ENCODE measurements at places on chromosomes 6 and 20.

DNA sequence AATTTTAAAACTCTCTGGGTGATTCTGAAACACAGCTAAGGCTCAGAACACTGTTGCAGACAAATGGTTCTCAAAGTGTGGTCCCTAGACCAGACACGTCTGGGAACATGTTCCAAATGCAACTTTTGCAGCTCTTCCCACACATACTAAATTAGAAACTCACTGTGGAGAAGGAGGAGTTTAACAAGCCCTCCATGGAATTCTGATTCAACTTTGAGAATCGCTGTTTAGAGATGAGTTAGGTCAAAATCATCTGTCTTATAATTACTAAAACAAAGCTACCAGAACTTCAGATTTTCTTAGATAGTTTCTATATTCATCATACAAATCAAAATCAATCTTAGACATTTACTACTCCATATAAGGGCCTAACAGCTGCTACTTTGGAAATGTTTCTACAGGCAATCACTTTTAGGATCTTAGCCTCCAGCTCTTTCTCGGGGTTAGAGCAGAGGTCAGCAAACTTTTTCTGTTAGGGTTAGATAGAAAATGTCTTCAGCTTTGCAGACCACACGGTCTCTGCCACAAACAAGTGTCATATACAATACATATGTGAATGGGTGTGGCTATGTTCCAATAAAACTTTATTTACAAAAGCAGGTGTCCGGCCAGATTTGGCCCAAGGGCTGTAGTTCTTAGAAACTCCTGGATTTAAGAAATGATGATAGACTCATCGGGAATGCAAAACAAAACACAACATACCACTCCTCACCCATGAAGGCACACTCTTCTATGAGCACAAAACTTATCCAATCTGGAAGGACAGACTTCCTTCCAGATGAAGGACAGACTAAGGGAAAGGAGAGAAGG is 50.0 kb upstream of the ARHGAP18 start:
- no peak for DNase-seq

GRCh38 chr20:21101453-21101931 is 4.7 kb downstream of the LINC00237 start:
- DNase-seq, result peak; percentile 29

GRCh38 chr20:36796875-36797274 is 23.3 kb upstream of the DSN1 start:
- no peak for DNase-seq

DNA sequence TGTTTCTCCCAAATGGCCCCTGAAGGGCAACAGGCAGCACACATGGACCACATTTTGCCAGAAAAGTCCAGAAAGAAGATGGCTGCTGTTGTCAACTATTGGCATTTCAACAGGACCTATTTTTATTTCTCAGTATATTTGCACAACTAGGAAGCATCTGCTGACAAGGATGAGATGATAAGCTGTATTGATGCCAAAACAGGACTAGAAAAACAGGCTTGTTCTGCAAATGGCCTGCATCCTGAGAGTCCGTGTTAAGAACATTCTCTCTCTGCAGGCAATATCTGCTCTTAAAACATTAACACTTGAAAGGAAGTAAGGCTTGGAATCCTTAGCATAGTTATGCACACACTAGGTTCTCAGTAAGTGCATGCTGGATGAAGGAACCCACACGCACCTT is 283.7 kb downstream of the ESR1 start:
- peak; percentile 41 for DNase-seq

- no peak for DNase-seq
These were observed 26.1 kb downstream of the C6orf52 start for GRCh38 chr6:10668126-10668917.

- peak; percentile 78 for DNase-seq
These were observed 265.0 kb downstream of the ADGRG6 start for GRCh38 chr6:142566628-142567396.

DNA sequence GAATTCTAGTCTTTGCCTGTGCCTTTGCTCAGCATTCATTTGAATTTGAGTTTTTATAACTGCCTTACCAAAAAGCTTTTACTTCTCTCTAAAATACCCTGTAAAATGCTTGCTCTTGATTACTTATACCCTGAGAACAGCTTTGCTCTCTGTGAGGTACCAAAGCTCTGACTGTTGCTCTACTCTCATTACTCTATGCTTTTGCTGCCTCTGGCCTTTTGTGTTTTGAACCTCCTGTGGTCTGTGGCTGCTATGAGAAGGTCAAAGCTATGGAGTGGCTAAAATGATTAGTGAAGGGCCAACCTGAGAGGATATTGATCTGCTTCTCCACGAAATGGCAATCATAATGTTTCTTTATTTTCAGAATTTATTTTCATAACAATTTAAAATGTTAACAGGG is 375.6 kb upstream of the IMPG1 start:
- DNase-seq, result no peak

DNA sequence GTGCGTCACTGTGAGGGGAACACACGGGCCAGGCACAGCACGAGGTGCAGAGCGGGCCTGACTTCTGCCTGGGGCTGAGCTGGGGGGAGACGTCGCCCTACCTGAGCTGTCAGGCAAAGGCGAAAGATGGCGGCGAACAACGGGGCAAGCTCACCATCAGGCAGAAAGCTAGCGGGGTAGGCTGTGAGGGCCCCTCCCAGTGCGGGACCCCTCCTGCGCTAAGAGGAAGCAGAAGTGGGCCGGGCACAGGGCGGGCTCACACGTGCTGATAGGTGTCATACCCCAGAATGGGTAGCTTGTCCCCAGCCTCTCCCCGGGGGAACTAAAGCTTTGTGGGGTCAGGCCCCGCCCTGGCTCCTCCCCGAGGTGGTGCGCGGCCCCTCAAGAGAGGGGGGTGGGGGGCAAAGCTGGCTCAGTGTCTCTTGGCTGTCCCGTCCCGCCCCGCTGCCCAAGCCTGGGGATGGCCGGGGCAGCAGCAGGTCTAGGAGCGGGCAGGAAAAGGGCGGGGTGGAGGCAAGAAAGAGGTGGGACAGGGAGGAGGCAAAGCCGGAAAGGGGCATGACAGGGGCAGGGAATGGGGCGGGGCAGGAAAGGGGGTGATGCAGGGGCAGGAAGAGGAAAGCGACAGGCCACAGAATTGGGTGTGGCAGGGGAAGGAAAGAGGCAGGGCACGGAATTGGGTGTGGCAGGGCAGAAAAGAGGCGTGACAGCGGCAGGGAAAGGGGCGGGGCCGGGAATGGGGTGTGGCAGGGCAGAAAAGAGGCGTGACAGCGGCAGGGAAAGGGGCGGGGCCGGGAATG is 14.7 kb downstream of the UCKL1 start:
- DNase-seq, result no peak

GRCh38 chr6:145042559-145042958 is 692.8 kb downstream of the EPM2A start:
- DNase-seq, result no peak

GRCh38 chr6:54266400-54266923 is 41.8 kb upstream of the TINAG start:
- DNase-seq, result no peak

DNA sequence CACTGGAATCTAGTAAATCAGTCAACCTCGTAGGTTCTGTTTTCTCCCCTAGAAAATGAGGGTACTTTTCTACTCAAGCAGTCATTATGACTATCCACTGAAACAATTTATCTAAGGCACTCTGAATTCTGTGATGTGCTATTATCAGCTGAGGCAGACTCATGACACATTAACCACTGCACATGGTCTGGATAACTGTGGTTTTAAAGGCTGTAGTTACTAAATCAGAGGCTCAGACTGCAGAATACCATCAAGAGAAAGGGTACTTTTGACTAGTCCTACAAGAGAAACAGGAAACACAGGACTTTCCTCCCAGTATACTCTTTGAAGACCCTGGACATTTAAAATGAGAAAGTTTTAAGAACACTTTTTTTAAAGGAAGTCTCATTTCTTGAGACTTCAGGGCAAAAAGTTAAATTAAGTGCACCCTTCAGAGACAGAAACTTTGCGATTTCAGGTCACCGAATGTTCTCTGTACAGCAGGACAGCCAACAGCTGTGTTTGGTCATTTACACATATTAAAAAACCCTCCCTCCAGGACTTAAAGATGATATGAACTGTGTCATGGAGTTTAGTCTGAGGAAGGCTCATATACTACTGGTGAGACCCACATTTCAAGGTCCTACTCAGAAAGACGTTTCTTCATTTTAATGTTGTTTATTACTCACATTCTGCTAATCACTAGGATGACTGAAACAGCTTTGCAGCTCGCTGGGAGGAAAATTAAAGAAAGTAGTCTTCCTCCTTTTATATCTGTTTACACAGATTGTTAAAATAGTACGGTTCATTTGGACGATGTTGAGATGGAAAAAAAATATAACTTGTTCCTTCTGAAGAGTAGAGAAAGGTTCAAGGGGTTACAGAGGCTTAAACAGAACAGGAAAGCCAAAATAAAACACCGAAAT is 19.9 kb downstream of the ATXN1 start:
- DNase-seq, result peak; percentile 88

DNA sequence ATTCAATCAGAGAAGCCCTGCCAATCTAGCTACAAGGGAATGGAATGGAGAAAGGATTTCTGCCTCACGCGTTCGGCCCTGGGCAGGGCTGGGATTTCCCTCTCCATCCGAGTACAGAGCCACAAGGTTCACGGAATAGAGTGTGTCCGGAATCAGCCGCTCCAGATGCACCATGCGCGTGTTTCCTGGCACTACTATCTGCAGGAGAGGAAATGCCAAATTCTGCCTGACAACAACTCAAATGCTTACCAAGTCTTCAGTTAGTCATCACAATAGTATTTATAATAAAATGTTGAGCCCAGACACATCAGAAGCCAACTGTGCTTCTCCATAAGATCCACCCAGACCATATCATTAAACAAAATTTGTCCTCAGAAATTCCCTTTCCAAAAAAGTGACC is 75.1 kb downstream of the COL12A1 start:
- DNase-seq, result peak; percentile 33

DNA sequence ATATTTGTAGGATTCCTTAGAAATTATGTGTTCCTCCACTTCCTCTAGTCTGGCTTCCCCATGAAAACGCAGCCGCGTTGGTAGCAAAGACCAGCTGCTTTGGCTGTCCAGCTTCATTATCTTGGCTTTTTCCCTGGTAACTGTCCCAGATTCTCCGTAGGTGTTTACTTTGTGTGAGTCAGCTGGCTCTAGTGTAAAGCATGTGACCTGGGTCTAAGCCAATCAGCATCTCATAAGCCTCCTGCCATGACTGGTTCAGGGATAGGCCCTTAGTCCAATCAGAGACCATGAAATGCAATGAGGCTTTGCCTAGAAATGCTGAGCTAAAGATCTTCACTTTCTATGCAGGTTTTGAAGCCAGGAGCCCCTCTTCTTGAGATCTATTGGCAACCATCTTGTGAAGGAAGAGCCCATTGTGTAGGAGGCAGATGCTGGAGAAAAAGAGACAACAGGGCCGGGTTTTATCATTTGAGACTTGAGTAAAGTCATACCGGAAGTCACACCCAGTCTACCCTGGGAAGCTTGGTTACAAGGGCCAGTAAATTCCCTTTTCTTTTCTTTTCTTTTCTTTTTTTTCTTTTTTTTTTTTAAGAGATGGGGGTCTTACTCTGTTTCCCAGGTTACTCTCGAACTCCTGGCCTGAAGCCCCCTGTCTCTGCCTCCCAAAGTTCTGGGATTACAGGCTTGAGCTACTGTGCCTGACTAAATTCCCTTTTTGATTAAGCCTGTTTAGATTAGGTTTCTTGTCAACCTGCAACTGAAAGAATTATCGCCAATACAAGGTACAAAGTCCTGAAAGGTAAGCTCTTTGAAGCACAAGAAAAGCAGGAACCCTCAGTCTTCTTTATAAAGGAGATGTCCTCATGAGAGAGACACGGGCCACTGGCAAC is 256.5 kb upstream of the RREB1 start:
- DNase-seq, result peak; percentile 63

GRCh38 chr20:33113387-33113908 is 34.0 kb downstream of the BPIFB4 start:
- no peak for DNase-seq

DNA sequence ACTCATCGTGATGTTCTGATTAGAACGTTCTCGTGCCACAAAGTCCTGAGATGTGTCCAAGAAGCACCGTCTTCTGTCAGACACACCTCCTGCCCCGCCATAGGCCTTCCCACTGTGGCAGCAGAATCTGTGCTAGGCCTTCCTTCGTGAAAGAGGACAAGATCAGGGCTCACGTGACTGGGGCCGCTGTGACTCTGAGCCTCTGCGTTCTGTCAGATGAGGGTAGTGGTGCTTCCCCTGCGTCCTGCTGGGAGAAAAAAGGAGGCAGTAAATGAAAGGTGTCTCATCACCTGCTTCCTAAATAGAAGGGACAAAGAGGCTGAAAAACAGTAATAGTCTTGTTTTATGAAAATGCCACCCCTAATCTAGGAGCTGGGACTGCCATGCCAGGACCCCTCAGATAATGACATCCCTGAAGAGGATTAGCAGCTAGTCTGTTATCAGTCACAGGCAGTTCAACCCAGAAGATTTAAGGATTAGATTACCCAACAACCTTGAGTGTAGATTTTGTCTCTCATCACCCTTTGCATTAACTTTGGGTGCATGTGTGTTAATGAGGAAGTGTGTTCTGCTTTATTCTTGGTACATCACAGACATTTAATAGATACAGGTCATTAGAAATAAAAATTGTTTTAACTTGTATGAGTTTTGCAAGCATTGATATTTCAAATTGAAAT is 4.1 kb downstream of the DNAJC5 start:
- no peak for DNase-seq

- no peak for DNase-seq
These were observed 101.9 kb downstream of the VEGFA start for GRCh38 chr6:43871933-43872332.

GRCh38 chr20:22511943-22512910 is 72.1 kb downstream of the FOXA2 start:
- DNase-seq, result no peak

DNA sequence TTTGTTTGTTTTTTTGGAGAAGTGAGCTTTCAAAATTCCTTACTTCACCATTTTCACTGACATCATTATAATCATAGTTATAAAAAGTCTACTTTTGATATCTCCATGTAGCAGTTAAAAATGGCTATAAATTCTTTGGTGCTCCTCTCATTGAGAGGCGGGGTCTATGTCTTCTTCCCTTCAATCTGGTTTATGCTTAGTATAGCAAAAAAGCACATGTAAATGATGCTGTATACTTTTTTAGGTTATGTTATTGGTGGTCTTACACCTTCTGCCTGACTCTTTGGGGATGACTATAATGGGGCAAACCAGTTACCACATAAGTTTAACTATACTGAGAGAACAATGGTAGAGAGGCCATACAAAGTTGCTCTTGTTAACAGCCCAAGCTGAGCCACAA is 289.6 kb downstream of the EPM2A start:
- no peak for DNase-seq

DNA sequence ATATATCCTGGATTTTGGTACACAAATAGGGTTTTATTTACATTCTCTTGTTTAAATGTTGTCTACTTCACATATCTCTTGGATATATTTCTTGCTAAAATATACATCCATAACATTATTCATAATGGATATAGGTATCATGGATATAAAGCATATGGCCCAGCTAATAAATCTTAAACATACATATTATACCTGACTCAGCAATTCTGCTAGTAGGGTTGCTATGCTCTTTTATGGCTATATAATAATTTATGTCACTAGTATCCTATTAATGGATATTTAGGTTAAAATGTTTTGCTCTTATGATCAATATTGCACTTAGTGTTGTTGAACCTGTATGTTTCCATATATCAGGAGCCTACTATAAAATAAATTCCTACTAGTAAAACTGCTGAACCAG is 375.5 kb downstream of the LMBRD1 start:
- DNase-seq, result no peak

- DNase-seq, result peak; percentile 20
These were observed 26.1 kb upstream of the KCNB1 start for GRCh38 chr20:49508435-49509199.

- DNase-seq, result no peak
These were observed 103.0 kb downstream of the ADTRP start for GRCh38 chr6:11675601-11676000.

Data from foreskin fibroblast (primary cell).